ENCODE measurements at places on chromosomes 11 and 22.

DNA sequence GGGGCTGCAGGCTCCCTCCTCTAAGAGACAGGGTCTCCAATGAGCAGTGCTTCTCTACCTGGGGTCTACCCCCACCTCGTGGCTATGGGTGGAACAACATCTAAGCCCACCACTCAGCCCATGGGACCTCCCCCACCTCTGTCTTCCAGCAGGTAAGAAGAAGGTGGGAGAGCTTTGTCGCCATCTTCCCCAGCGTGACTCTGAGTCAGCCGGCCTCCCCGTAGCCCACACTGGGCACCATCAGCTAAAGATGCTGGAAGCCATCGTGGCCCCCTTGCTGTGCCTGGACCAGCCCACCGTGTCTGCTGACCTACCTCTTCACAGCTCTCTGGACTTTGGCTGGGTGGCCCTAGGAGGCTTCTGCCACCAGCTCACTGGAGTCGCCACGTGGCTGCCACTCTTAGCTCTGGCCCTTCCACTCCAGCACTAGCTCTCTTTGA is 944 bp downstream of the C11orf86 start:
- no peak for DNase-seq

DNA sequence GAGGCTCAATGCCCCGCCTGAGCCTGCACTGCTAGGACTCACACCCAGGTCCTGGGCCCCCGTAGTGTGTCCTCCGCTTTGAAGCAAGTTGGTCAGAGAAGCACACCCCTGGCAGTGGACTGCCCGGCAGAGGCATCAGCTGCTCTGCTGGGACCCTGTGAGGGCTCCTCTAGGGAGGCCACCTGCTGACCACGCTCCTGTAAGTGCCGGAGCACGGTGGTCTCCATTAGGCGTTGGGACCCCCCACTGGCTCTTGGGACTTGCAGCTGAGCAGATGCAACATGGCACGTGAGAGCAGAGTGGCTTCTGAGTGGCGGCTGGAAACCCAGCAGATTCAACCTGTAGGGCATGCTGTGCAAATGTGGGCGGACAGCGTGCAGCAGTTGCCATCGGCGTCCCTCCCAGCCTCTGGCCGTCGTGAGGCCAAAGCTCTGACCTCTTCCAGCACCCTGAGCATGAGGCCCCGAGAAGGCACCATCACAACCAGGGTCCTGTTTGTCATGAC is 16.9 kb downstream of the MRGPRG start:
- DNase-seq = no peak

DNA sequence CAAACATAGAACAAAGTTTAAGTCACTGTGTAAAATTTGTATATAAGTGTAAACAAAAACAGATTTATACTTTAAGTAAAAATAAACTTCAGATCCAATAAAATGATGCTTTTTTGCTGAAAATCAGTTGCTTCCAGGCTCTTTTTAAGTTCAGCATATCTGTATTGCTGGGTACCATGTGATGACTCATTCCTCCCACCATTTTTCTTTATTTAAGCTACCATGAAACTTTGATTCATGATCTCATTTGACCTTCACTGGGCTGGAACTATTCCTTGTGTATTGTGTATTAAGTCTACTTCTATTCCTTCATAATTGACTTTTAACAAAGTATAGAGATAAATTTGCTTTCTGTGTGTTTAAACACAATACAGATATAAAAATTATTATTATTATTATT is 46.3 kb upstream of the RRM1 start:
- no peak for DNase-seq

DNA sequence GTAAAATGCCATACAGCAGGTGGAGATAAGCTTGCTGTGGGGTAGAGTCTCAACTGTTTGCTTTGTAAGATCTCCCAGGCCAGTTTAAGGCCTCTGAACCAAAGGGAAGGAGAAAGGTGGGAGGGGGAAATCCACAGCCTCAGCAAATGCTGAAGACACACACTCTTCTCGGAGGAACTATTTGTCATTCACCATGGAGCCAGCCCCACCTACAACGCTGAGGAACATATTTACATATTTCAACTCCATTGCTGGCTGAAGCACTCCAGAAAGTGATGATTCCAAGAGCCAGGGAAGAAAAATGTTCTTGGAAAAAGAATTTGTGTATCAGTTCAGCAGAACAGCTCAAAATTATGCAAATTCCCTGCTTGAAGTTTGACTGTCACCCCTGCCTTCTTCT is 6.5 kb downstream of the TENM4 start:
- no peak for DNase-seq

GRCh38 chr11:15179167-15179566 is 64.4 kb downstream of the INSC start:
- DNase-seq = no peak

- peak; percentile 55 for DNase-seq
These were observed 38.4 kb downstream of the AMBRA1 start for GRCh38 chr11:46555267-46556054.

- no peak for DNase-seq
These were observed 13.9 kb upstream of the BAIAP2L2 start for GRCh38 chr22:38124236-38124974.

Data from CD4-positive, alpha-beta T cell treated with Interleukin-4 for 4 hours (primary cell).